ENCODE measurements at places on chromosomes 2 and 18.

DNA sequence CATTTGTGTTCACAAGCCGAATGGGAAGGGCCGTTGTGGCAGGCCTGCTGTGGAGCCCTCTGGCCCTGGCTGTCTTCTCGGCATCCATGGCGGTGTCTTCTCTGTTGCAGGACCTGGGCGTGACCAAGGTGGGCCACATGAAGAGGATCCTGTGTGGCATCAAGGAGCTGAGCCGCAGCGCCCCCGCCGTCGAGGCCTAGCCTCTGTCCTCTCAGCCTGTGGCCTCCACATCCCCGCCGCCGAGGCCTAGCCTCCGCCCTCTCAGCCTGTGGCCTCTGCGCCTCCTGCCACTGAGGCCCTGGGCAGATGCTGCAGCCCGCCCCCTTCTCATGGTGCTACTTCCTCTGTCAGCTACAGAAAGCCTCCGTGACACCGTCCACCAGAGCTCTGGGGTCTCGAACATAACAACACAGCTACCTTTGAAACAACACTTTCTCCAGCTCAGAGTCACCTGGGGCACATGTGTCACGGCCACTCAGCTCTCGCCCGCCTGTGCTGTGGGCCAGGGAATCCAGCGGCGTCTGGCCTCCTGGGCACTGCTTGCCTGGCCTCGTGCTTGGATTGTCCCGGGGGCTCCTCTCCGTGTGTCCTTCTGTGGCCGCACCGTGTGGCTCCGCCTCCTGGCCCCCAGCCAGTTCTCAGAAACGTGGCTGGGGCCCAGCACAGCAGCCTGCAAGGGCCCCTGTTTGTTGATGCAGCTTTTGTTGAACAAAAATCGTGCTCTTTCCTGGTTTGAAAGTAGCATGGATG lies 97.1 kb downstream of the USP40 start:
- DNase-seq, result no peak

DNA sequence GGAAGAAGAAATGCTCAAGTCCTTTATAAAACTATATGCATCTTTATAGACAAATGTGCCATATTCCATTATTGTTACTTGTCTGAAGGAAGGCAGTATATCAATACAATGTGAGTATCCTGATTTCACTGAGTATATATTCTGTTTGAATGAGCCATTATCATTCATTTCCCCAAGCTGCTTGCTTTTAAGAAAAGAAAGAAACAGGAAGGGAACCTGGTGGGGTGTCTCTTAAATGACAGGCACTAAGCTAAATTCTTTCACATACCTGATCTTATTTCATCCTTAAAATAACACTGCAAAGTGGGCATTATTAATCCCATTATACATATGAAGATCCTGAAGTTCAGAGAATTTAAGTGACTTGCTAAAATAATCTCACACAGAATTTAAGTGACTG lies 307.9 kb downstream of the SLC8A1 start:
- DNase-seq, result no peak

- DNase-seq, result no peak
Measured at GRCh38 chr2:105688946-105689345, 55.8 kb upstream of the NCK2 start.

- no peak for DNase-seq
Measured at GRCh38 chr2:67399831-67400489, 2.8 kb downstream of the ETAA1 start.

GRCh38 chr18:61308795-61309393 lies 24.3 kb upstream of the CDH20 start:
- DNase-seq, result no peak

DNA sequence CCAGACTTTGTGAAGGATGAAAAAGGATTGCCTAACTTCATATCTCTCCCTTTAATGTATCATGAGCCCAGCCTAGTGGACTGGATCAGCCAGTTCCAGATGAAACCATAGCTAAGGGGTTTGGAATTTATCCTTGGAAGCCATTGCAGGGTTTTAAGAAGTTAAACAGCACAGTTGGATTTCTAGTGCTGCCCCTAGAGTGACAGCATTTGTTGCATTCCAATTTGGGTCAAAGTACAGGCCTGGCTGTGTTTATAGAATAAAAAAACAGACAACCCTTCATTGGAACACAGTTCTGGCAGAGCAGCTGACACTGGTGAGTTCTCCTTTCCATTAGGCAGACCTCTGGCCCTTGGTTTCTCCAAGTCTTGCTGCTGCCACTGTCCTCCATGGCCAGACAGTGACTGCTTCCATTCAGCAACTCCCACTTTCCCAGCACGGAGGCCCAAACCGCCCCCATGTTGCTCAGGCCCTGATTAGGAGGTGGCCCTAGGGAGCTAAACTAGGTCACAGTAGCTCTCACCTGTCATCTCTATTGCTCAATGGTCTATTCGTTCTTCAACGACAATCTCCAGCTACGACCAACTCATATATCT lies 8.0 kb downstream of the GPR39 start:
- no peak for DNase-seq

DNA sequence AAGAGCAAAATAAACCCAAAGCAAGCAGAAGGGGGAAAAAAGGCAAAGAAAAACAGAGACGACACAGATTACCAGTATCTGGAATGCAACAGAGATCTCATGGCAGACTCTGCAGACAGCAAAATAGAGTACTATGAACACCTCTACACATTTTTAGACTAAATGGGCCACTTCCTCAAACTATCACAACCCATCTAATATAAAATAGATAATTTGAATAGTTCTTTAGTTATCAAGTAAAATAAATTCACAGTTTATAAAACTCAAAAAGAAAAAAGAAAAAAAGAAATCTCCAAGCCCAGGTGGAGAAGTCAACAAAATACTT lies 16.6 kb downstream of the SESTD1 start:
- DNase-seq, result no peak

- no peak for DNase-seq
Measured at GRCh38 chr2:9378433-9379390, 44.6 kb downstream of the ITGB1BP1 start.

- DNase-seq, result no peak
Measured at GRCh38 chr18:46672062-46672970, 15.3 kb upstream of the LOXHD1 start.

- no peak for DNase-seq
Measured at GRCh38 chr18:44033144-44033701, 647.5 kb upstream of the SETBP1 start.

DNA sequence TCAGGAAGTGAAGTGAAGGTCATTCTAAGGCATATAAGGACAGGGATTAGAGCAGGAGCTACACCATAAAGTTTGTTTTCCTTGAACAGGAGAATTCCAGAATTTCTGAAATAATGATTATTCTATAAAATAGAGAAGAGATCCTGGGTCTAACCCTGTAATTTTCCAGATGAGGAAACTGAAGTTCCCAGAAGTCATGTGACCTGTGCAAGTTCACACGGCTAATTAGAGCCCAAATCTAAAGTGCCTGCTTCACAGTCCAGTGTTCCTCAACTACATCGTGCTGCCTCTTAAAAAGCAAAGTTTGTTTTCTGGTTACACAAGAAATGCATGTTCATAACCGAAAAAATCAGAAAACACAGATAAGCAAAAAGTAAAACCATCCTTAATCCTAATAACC lies 34.9 kb downstream of the PLB1 start:
- no peak for DNase-seq

DNA sequence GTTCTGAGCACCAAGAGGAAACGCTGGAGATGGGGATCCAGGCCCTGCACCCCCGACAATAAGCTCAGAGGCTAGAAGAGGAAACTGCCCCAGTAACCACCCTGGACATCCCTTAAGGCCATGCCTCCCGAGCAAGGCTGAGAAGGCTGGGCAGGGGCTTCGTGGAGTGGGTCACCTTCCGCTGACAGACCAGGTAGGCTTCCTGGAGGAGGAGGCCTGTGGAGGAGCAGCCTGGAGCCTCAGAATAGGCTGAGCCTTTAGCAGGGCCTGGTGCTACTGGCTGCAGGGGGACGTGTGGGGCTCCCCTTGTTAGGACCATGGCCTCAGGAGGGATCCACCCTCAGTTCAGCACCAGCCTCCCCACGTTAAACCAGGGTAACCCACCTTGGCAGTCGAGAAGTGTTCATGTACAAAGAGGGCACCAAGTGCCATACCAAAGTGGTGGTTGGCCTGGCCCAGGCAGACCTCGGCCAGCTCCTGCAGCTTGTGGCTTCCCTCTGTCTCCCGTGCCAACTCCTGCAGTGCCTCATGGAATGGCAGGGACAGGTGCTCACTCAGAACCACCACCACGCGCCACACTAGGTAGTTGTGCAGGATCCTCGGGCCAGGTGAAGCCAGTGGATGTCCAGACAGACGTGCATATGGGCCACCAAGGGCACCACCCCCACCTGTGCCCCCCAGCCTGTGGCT lies 28.5 kb upstream of the ALPP start:
- no peak for DNase-seq

- no peak for DNase-seq
Measured at GRCh38 chr2:138277062-138277461, 224.5 kb upstream of the SPOPL start.

GRCh38 chr2:36253086-36253485 lies 102.5 kb upstream of the CRIM1 start:
- no peak for DNase-seq

All from KG1 (cell line).